Activated effector memory CD4-positive, alpha-beta T cell treated with anti-CD3 and anti-CD28 coated beads, Interleukin-2, amount 50 U/mL, for 16 hours (primary cell): ENCODE measurements at places on chromosomes 7 and 10.

DNA sequence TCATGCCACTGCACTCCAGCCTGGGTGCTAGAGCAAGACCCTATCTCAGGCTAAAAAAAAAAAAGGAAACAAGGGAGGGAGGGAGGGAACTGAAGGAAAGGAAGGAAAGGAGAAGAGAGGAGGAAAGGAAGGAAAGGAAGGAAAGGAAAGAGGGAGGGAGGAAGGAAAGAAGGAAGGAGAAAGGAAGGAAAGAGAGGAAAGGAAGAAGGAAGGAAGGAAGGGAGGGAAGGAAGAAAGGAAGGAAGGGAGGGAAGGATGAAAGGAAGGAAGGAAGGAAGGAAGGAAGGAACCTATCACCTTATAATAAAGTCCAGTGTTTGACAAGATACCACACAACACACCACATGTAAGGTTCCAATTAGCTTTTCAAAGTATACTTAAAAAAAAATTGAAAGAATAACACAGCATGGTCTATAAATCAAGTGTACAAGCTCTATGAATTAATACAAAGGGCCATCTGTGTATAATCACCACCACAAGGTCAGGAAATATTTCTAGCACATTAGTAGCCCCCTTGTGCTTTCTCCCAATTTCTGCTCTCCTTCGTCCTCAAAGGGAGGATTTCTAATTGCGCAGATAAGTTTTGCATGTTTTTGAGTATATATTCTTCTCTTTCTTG is 26.4 kb downstream of the RNF216 start:
- no peak for DNase-seq

DNA sequence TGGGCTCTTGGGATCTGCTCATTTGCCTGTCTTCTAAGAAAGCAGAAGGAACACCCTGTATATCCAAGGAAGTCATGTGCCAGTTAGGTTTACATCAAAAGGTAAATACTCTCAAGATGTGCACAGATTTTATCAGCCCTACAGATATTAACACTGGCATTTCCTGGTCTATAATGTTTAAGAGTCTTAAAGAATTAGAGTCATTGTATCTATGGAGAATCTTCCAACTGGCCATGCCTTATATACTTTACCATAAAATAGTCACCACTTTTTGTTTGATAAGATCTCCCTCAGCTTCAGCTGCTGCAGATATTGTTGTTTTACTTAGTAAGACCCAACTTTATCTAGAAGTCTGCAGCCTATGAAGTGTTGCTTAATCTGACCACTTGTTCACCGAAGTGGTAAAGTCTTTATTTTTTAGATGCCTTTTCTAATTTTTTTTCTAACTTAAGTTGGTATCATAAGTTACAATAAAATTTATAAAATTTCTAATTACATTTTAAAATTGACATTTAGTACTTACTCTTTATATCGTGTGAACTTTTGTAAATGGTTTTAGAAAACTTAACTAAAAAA is 58.5 kb downstream of the CPED1 start:
- no peak for DNase-seq

- DNase-seq: no peak
These were observed 18.9 kb downstream of the ATP6V1F start for GRCh38 chr7:128881458-128882125.

- no peak for DNase-seq
These were observed 3.5 kb downstream of the NRF1 start for GRCh38 chr7:129615018-129615417.

- DNase-seq: no peak
These were observed 1.2 kb upstream of the OR2F1 start for GRCh38 chr7:143953421-143953820.

- no peak for DNase-seq
These were observed 316.5 kb upstream of the ZMIZ1 start for GRCh38 chr10:78752221-78752620.

GRCh38 chr7:104963378-104963990 is 50.5 kb upstream of the KMT2E start:
- no peak for DNase-seq

DNA sequence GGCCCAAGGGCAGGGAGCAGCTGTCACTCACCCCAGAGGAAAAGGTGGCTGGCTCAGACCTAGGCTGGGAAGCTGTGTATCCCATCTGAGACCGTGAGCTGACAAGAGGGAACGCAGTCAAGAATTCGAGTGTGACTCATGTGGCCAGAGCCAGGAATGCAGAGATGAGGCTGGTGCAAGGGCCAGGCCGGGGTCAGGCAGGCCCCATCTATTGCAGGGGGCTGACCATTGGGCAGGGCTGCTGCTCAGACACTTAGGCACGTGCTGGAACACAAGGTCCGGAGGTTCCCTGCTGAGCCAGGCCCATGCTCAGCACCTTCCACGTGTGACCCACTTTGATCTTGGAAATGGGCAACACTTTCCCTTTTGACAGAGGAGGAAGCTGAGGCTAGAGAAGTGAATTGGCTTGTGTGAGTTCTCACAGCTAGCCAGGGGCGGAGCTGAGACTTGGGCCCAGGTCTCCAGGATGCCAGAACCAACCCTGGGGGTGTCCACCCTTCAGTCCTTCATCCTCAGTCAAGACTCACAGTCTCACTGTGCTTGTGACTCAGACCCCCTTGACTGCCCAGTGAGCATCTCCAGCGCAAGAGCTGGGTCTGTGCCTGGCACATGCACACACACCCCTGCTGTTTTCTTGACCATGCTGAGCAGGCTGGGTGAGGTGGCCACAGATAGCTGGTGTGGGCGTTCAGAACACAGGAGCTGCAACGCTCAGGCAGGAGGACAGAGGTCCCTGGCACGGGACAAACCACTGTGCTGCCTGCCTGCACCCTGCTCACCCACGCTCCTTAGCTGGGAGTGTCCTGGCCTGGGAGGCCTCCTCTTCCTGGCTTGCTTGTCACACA is 47.6 kb upstream of the PPIF start:
- no peak for DNase-seq

GRCh38 chr7:129707910-129708499 is 96.5 kb downstream of the NRF1 start:
- DNase-seq: no peak

- no peak for DNase-seq
These were observed 157.3 kb downstream of the NOC3L start for GRCh38 chr10:94205396-94205831.

DNA sequence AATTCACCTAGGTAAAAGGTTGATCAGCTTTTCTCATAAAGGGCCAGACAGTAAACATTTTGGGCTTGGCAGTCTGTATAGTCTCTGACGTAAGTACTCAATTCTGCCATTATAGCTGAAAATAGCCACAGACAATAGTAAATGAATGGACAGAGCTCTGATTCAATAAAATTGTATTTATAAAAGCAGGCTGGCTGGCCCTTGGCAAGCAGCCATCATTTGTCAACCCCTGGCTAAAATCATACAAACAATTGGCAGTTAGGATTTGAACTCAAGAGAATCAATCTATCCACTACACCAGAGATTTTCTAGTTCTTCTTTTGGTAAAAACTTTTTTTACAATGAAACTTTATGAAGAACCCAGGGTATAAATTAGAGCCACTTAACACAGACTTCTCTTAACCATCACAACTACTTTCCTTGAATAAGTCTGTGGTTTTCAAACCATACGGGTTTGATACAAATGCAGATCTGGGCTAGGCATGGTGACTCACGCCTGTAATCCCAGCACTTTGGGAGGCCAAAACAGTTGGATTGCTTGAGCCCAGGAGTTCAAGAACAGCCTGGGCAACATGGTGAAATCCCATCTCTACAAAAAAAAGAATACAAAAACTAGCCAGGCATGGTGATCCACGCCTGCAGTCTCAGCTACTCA is 124.5 kb downstream of the SLC16A9 start:
- no peak for DNase-seq

GRCh38 chr7:157538321-157538720 is 201.5 kb downstream of the DNAJB6 start:
- DNase-seq: no peak

- DNase-seq: no peak
These were observed 16.2 kb upstream of the NME8 start for GRCh38 chr7:37832194-37832593.

DNA sequence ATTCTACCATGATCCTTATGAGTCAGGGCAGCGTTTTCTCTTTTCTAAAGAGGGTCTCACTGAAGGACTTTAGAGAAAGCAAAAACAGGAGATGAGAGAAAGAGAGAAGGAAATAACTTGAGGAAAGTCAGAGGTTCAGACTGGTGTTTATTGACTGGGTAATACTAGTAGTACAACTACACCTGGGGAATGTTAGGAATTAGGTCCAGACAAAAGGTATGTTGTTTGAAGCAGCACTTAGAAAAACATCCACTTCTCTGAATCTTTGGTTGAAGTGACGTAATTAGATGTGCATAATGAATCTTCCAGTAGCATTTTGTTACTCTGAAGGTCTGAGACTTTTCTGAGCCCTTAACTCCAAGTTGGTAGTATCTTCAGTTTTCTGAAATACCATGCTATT is 380.3 kb upstream of the LRGUK start:
- no peak for DNase-seq

DNA sequence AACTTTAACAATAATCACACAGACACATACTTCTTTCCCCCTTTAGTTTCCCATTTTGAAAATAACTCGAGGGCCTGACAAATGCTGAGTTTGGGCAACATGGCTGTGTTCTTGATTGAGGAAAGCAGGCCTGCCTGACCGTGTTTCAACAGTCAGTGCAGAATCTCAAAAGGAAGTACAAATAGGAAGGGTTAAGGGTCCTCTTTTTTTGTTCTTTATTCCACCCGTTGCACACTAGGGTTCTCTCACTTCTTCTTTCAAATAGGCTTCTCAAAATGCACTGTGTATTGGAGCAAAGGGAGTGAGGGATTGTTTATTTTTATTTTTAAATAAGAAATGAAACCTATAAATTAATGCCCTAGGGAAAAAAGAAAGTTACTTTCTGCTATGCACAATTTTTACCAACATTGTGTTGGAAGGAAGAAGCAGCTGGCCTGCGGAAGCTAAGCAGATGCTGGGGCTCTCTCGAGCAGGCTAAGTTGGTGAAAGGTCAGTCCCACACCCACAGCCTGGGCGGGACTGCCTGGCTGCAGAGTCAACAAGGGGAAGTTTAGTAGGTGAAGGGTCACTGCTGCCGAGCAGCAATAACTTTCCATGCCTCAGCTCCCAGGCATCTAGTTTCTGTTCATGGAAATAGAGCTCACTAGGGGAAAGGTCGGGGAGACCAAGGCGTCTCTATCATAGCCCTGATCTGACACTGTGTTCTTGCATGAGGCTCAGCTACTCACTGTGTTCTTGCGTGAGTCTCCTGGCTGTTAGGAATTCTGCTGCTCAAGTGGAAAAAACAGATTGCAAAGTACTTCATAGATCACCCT is 12.2 kb upstream of the PDK4 start:
- no peak for DNase-seq

DNA sequence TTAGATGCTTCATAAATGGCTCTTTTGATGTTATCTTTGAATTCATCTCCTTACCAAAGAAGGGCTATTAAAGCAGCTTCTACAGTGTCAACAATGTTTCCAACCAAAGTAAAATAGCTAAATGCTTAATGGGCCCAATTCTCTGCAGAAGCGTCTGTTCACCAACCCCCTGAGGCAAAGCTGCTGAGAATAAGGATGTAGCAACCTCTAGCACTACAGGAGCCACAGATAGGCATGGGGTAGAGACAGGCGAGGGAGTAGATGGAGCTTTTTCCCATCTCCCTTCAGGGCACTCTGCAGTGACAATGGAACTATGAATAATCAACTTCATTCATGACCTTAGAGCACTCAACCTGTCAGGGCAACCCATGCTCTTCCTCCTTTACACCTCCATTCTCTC is 134.1 kb downstream of the FZD1 start:
- DNase-seq: no peak

DNA sequence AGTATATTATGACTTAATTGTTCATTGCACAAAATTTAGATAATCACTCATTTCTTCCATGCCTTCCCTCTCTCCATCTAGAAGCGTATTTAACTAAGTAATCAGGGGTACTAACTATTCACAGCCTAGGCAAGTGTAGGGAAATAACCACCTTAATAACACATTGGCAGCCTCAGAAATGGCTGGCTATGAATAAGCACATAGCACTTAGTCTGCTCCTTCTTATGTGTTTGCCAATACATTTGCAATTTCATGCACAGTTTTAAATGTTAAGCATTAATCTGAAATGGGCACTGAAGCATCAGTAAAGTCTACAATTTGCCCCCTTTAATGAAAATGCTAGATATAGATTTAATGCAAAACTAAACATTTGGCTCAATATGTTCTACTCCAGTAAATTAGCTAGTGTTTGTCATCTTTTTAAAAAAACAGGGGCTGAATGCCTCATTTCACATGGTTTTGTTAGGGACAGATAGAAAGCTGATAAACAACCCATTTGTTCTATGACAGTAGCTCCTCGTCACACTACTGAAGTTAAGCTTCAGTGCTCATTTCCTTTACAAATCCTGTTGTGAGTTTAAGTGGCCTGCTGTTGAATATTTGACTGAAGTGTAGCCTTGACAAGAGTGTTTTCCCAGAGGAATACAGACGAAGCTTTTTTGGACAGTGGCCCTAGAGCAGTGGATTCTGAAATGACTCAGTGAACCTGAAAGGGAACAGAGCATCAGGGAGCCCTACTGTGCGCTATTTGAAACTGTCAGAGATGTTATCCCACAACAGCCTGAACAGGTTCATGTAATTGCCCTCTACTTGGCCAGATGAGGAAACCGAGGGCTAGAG is 30.5 kb downstream of the HHEX start:
- DNase-seq: no peak

GRCh38 chr7:47937065-47937687 is 11.1 kb downstream of the PKD1L1 start:
- DNase-seq: no peak

GRCh38 chr10:119331061-119331460 is 123.7 kb downstream of the GRK5 start:
- DNase-seq: no peak

DNA sequence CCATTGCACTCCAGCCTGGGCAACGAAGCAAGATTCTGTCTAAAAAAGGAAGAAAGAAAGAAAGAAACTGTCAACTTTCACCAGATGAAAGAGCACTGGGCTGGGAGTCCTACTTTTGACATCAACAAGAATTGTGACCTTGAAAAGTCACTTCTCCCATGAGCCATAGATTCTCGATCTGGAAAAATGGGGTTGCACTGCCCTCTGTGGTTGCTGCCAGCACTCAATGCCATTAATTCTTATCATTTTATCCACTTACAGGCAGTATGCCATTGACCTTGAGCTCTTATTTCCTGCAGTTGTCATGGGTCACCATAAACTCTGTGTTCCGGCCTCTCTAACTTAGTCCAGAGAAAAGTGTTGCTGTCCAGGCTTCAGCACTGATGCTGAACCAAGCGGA is 137.2 kb downstream of the NOC3L start:
- no peak for DNase-seq

DNA sequence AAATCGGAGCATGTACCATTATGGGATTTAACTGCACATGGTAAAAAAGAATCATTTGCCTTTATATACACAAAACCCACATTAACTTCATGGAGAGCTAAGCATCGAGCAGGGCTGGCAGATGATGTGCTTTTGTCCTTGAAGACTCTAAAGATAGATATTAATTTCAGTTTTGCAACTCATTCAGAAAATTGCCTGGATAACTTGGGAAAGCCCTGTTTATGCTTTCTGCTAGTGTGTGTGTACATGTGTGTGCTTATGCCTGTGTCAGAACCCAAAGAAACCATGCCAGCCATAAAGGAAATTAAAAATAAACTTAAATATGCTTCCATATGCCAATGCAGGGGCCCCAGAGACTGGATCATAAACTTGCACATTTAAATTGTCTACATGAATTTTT is 640.0 kb downstream of the PARD3 start:
- no peak for DNase-seq

GRCh38 chr10:63266391-63267316 is 133.5 kb downstream of the NRBF2 start:
- no peak for DNase-seq
